Esophagus squamous epithelium (tissue), 5 donors: ENCODE measurements at places on chromosomes 4 and X.

- DNase-seq, result no peak
Measured at GRCh38 chr4:107972605-107973004, 17.1 kb upstream of the HADH start.

- no peak for DNase-seq
Measured at GRCh38 chr4:6986072-6986780, 56.9 kb upstream of the TADA2B start.

GRCh38 chrX:153773741-153774575 is 6.9 kb upstream of the SRPK3 start:
- DNase-seq, result no peak

- DNase-seq, result no peak
Measured at GRCh38 chr4:40316333-40316781, 18.8 kb upstream of the CHRNA9 start.

DNA sequence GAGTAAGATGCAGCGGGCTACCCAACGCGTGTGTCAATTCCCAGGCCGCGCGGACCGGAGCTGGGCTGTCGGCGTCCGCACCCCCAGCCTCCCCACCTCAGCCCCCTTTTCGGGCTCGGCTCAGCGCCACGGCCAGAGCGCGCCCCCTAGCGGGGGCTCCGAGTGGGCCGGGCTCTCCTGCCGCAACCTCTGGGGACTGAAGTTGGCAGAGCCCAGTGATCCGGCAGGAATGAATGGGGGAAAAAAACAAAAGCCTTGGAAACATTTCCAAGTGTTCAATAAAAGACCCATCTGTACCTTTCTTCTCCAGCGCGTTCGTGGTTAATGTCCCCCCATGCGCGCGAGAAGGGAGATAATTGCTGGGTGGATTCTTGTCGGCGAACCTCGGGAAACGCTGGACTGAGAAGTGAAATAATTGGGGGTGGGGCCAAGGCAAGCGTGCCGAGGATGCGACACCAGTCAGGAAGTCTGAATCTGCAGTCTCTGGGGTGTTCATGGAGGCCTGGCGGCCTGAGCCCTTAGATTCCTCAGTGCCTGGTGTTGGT is 5.2 kb upstream of the ARX start:
- DNase-seq, result no peak

GRCh38 chr4:177302371-177303100 is 7.1 kb upstream of the NEIL3 start:
- DNase-seq, result no peak

DNA sequence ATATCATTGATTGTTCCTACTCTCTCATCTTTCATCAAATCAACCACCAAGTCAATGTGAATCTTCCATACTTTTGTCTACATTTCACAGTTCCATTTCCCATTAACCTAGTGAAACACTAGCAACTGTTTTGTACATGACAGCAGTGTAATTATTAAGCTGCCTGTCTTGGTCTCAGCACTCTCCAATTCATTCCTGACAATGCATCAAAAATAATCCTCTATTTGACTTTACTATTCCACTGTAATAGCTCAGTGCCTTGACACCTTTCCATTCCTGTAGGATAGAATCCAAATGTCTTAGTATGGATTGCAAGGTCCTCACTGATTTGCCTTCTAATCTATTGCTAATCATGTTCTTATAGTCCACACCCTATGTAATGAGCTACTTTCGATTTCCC is 2405.8 kb downstream of the PCDH7 start:
- no peak for DNase-seq

- no peak for DNase-seq
Measured at GRCh38 chr4:107497054-107497453, 223.0 kb downstream of the PAPSS1 start.

- DNase-seq, result no peak
Measured at GRCh38 chr4:94939791-94940519, 182.2 kb downstream of the BMPR1B start.

- DNase-seq, result no peak
Measured at GRCh38 chr4:82561786-82562563, at the start of gene TMEM150C. Gene TMEM150C (minus strand): TSS chr4:82561988. CDS start chr4:82504657, 57,331 bp downstream.

- no peak for DNase-seq
Measured at GRCh38 chr4:8067945-8068896, 90.4 kb downstream of the ABLIM2 start.

- no peak for DNase-seq
Measured at GRCh38 chr4:143270256-143270838, 66.3 kb upstream of the GAB1 start.

DNA sequence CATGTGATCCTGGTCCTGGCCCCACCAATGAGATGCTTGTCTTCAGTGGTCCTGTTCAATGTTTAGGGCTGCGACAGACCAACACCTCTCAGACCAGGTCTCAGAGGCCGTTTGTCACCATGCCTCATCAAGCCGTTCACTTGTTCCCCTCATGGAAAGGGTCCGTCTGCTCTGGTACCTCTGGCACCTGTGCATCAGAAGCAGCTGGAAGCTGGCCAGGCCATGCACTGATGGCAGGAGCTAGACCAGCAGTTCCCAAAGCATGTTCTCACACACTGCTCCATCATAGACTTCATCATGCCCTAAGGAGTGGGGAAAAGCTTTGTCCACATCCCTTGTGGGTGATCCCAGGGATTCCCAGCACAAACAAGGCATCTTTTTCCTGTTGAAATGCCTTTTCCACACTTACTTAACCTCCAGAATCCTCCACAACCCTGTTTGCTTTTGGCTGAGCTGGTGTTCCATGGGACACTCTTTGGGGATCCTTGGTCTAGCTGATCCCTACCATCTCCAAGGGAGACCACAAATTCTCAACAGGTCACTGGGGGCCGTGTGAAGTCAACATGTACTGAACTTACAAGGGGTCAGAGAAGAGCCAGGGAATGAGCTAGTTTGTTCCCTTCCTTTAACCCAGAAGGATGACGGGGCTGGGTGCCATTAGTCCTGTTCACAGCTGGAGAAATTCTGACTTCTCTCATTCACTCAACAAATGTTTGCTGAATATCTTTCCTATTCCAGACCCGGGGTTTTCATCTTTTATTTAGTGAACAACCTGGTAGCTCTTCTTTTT is 21.8 kb downstream of the SH3TC1 start:
- no peak for DNase-seq

GRCh38 chrX:119899125-119899524 is 3.4 kb downstream of the AKAP14 start:
- no peak for DNase-seq

GRCh38 chr4:184506527-184507121 is 32.3 kb upstream of the IRF2 start:
- DNase-seq, result peak; percentile 14

DNA sequence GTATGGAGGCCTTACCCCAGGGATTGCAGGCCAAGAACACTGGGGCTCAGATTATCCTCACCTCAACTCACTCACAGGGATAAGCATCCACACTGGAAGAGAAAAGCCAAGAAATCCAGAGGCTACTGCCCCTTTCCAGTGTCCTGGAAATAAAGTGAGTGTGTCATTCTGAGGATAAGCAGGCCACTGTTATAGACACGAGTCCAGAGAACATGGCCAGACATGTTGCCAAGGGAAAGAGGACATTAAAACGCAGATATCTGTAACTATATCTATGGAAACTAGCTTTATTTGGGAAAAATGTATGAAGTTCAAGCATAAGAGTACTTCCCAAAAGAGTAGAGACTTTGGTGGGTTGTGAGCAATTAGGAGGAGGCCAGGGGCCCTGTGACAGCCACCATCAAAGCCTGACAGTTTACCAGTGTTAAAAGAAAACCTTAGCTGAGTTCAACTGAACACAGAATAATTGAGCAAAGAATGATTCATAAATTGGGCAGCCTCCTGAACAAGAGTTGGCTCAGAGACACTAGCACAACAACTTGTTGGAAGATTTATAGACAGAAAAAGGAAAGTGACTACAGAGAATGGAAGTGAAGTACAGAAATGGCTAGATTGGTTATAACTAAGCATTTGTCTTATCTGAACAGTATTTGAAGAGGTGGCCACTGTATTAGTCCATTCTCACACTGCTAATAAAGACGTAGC is 1222.2 kb downstream of the STIM2 start:
- no peak for DNase-seq

GRCh38 chr4:13521047-13521446 is 23.3 kb downstream of the NKX3-2 start:
- DNase-seq, result no peak

DNA sequence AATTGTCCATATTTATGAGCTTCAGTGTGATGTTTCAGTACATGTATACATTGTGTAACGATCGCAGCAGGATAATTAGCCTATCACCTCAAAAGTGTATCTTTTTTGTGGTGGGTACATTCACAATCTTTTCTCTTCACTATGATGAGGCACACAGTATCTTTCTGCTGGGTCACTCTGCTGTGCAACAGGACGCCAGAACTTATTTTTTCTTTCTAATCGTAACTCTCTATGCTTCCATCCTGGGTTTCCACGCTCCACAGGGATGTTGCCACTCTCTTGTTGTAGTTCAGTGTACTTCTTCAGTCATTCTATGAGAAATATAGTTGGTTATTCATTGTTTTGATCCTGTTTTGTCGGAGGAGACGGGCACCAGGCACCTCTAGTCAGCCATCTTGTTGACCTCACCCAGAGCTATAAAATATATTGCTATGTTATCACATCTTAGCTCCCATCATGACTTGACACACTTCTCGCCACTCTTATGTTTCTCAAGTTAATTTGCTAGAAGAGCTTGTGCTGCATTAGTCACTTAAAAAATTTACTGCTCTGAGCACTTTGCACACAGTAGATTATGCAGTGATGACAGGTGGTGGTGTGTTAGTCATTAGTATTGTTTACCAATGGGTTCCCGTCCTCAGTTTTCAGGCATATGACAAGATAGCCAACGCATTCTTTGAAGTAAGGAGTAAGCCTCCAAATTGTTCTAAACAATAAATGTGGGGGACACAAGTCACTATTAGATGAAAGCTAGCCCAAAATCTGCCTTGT is 1002.7 kb upstream of the PCDH7 start:
- DNase-seq, result no peak

GRCh38 chrX:71111141-71111843 is at the start of gene IL2RG:
Gene IL2RG (minus strand): TSS chrX:71111577. CDS start chrX:71111539, 38 bp downstream.
- DNase-seq, result peak; percentile 6

GRCh38 chr4:83318666-83319065 is 16.0 kb downstream of the HPSE start:
- no peak for DNase-seq

GRCh38 chr4:8703401-8703696 is 110.8 kb downstream of the CPZ start:
- no peak for DNase-seq

DNA sequence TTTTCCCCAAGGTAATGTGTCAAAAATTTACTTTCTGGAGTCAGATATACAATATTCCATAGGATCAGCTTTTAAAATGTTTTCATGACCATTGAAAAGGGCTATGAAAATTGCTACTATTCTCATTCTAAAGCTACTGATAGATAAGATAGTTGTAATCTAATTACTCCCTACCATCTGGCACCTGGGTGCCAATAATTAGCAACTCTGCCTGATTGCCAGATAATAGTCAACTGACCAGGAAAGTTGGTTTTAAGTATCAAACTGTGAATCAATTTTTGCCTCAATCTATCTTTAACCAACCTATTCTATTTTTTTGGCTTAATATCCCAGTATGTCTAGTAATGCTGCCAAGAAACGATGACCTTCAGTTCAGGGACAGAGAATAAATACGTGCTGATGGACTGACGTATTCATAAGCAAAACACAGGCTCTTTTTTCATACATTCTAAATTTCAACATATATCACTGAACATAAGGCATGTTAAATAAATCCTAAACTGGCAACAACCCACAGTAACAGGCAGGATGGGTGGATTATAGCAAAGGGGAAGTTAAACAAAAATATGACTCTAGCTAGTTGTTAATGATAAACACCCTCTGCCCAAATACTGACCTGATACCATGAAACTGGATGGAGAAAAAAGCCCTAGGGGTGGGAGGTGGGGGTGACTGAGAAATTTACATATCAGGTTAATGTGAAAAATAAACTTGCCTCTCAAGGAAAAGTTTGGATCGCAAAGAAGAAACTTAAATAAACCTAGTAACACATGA is 18.2 kb downstream of the SH3RF1 start:
- no peak for DNase-seq

DNA sequence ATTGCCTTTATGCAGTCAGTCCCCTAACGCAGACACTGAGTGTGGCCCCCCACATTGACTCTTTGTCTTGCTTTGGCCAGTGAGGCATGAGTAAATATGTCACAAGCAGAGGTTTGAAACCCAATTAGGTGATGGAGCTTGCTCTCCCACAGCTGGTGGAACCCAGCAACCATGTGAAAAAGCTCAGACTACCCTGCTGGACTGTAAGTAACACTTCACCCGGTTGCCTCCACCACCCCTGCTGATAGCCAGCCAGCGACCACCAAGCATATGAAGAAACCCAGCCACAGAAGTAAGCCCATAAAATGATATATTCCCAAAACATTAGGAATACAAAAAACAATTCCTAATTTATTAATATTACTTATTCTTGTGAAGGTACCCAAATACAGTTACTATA is 21.6 kb upstream of the PDCL2 start:
- no peak for DNase-seq

GRCh38 chr4:136001791-136002190 is 1530.5 kb downstream of the PCDH18 start:
- no peak for DNase-seq

GRCh38 chrX:125622899-125623298 is 303.2 kb downstream of the TEX13C start:
- no peak for DNase-seq

- DNase-seq, result no peak
Measured at GRCh38 chr4:111630705-111631104, 514.5 kb upstream of the FAM241A start.

DNA sequence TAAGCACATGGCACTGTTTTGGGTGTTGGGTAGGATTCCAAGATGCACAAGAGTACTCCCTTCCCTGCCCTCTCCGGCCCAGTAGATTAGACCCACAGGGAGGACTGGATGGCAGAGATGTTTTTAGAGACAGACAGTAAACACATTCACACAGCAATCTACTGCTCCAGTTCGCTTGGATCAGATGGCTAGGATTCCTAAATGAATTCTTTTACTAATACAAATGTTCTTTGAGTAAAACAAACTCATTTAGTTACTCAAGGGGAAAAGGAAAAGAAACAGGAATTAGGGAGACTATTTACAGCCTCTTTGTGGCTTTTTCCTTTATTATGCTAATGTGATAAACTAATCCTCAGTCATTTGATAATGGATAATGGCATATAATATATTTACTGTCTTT is 5.9 kb downstream of the SNX25 start:
- no peak for DNase-seq

DNA sequence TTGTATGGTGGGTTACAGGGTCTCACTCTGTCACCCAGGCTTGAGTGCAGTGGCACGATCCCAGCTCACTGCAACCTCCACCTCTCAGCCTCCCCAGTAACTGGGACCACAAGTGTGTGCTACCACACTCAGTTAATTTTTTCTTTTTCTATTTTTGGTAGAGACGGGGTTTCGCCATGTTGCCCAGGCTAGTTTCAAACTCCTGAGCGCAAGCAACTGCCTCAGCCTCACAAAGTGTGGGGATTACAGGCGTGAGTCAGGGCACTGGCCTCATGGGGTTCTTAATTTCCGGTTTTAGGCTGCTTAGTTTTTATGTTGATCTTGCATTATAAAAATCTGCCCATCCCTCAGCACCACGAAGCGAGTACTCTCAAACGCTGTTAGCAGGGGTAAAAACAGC is 6.7 kb downstream of the BCAP31 start:
- no peak for DNase-seq

- DNase-seq, result no peak
Measured at GRCh38 chr4:19982556-19982955, 269.1 kb upstream of the SLIT2 start.
